ENCODE measurements at places on chromosomes 2 and 18. TPM values are rescaled to one million over a fixed set of nuclear protein-coding genes. Genes with fewer than 3 reads are reported as not detected.

DNA sequence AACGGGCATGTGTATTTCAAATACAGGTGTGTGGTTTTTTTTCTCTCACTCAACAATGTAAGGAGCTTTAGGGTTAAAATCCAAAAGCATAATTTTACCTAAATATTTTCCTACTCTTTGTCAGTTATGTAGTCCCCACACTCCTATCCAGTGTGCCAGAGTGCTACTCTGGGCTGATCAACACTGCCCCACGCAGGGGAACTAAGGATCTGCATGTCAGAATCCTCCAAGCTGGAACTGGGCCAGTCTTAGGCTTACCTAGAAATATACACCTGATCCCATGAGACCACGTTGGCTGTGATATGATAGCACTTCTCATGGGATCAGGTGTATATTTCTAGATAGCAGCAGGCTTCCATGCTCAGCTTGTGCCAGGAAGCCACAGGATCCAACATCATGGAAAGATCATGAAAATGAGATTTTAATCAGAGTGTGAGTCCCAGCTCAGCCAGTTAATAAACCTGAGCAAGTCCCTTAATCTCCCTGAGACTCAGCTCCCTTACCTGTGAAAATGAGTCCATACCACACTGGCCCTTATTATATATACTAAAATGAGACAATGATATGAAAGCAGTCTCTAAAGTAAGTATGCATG is 29.7 kb downstream of the CCDC141 start:
- no peak for DNase-seq
- H3K4me1 ChIP-seq: no peaks in the 10 kb centered on the region
- no peaks in the 10 kb centered on the region for H3K36me3 ChIP-seq

The DSC1 gene
- not detected for total RNA-seq

GRCh38 chr2:120660771-120661459 is 74.8 kb upstream of the GLI2 start:
- H3K27ac ChIP-seq: no peak overlapping the region
- H3K4me1 ChIP-seq: peaks cover 7% of the 10 kb centered on the region
- H3K36me3 ChIP-seq: no peaks in the 10 kb centered on the region
- DNase-seq: no peak
- no peaks in the 10 kb centered on the region for H3K27me3 ChIP-seq

- H3K36me3 ChIP-seq: no peaks in the 10 kb centered on the region
- H3K4me1 ChIP-seq: peaks cover 16% of the 10 kb centered on the region
- H3K4me3 ChIP-seq: no peak overlapping the region
- no peaks in the 10 kb centered on the region for H3K27me3 ChIP-seq
- H3K27ac ChIP-seq: no peak overlapping the region
Observed at GRCh38 chr2:219293736-219294231, 14.6 kb downstream of the DNAJB2 start.

The TDRD15 gene
- not detected for total RNA-seq

GRCh38 chr2:69624131-69624530 is 19.4 kb downstream of the AAK1 start:
- no peaks in the 10 kb centered on the region for H3K27me3 ChIP-seq
- DNase-seq: no peak
- H3K27ac ChIP-seq: no peak overlapping the region
- H3K4me1 ChIP-seq: peaks cover 40% of the 10 kb centered on the region
- H3K36me3 ChIP-seq: no peaks in the 10 kb centered on the region
- H3K4me3 ChIP-seq: no peak overlapping the region

GRCh38 chr2:145591109-145591809 is 1071.3 kb upstream of the ZEB2 start:
- no peaks in the 10 kb centered on the region for H3K27me3 ChIP-seq
- no peak overlapping the region for H3K27ac ChIP-seq
- no peak overlapping the region for H3K4me3 ChIP-seq
- no peak for DNase-seq
- H3K4me1 ChIP-seq: no peaks in the 10 kb centered on the region

DNA sequence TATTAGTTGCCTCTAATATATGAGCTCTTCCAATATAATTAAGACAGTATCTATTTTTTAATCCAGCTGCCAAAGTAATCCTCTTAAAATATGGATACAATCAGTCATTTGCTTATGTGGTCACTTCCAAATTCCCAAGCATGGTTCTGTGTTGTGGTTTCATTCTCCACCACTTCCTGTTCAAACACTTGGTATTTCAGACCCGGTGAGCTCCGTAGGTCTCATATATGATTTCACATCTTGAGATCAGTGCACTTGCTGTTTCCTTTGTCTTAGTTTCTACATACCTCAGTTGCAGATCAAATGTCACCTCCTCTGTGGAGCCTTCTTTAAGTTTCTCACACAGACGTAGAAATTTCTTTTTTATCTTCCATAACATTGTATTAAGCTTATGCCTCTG is 254.2 kb downstream of the KCNS3 start:
- H3K36me3 ChIP-seq: no peaks in the 10 kb centered on the region
- H3K4me1 ChIP-seq: no peaks in the 10 kb centered on the region
- no peak overlapping the region for H3K4me3 ChIP-seq
- H3K27me3 ChIP-seq: no peaks in the 10 kb centered on the region

The RGPD4 gene
- total RNA-seq: 0.23 TPM

The GALR1 gene
- 0.06 TPM for total RNA-seq

The IL36B gene
- not detected for total RNA-seq

GRCh38 chr2:174985614-174986013 is 19.6 kb downstream of the CHN1 start:
- no peak for DNase-seq
- no peaks in the 10 kb centered on the region for H3K4me1 ChIP-seq
- no peak overlapping the region for H3K27ac ChIP-seq
- no peaks in the 10 kb centered on the region for H3K27me3 ChIP-seq
- no peaks in the 10 kb centered on the region for H3K36me3 ChIP-seq
- no peak overlapping the region for H3K4me3 ChIP-seq

GRCh38 chr2:232534940-232535651 is 4.4 kb upstream of the CHRNG start:
- DNase-seq: peak; percentile 62
- H3K27me3 ChIP-seq: peaks cover 5% of the 10 kb centered on the region
- no peak overlapping the region for H3K4me3 ChIP-seq
- no peak overlapping the region for H3K27ac ChIP-seq
- H3K36me3 ChIP-seq: no peaks in the 10 kb centered on the region

The STPG4 gene
- not detected for total RNA-seq

The CNGA3 gene
- total RNA-seq: 0.17 TPM

GRCh38 chr2:119496682-119497081 is 27.6 kb downstream of the SCTR start:
- H3K27me3 ChIP-seq: no peaks in the 10 kb centered on the region
- no peak overlapping the region for H3K4me3 ChIP-seq
- peaks cover 4% of the 10 kb centered on the region for H3K4me1 ChIP-seq

GRCh38 chr2:84495539-84496146 is 20.7 kb upstream of the DNAH6 start:
- no peaks in the 10 kb centered on the region for H3K27me3 ChIP-seq
- no peaks in the 10 kb centered on the region for H3K36me3 ChIP-seq
- no peaks in the 10 kb centered on the region for H3K4me1 ChIP-seq
- DNase-seq: no peak
- no peak overlapping the region for H3K27ac ChIP-seq

GRCh38 chr2:239275044-239275685 is 125.7 kb downstream of the HDAC4 start:
- H3K27me3 ChIP-seq: no peaks in the 10 kb centered on the region
- no peaks in the 10 kb centered on the region for H3K36me3 ChIP-seq
- DNase-seq: peak; percentile 84
- peak overlapping the region; percentile 14 for H3K4me3 ChIP-seq

- peaks cover 11% of the 10 kb centered on the region for H3K36me3 ChIP-seq
- DNase-seq: no peak
- H3K4me1 ChIP-seq: no peaks in the 10 kb centered on the region
- H3K4me3 ChIP-seq: no peak overlapping the region
- no peak overlapping the region for H3K27ac ChIP-seq
Observed at GRCh38 chr2:100394111-100394641, 23.3 kb downstream of the CHST10 start.

The SPATA3 gene
- not detected for total RNA-seq

- H3K4me1 ChIP-seq: peaks cover 42% of the 10 kb centered on the region
- H3K27ac ChIP-seq: no peak overlapping the region
- DNase-seq: no peak
- no peaks in the 10 kb centered on the region for H3K27me3 ChIP-seq
- peak overlapping the region; percentile 73 for H3K4me3 ChIP-seq
Observed at GRCh38 chr2:186591506-186591890, 1.6 kb downstream of the ITGAV start.

All from upper lobe of right lung (tissue), 1 donor.